ENCODE measurements at places on chromosomes 7 and 10.
A peak's percentile ranks its signal among the peaks of the same experiment; 100 is the strongest.

- DNase-seq = no peak
These were observed 43.7 kb downstream of the PPP1R3C start for GRCh38 chr10:91589015-91589657.

DNA sequence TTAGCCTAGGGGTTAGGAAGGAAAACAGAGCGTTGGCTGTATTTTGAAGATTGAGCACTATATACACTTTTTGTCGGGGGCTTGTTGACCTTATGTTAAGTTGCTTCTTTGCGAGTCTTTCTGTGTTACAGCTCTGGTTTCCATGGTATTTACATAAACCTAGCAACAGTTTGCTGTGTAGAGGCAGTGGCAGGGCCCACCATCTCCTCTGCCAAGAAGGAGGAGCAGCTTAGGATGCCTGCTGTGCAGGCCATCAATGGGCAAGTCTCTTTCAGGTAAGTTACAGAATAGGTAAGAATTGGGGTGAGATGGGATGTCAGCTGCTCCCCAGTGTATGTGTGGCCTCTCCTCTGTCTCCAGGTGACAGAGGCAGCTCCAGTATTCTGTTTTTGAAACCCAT lies 485.5 kb downstream of the LRMDA start:
- no peak for DNase-seq

DNA sequence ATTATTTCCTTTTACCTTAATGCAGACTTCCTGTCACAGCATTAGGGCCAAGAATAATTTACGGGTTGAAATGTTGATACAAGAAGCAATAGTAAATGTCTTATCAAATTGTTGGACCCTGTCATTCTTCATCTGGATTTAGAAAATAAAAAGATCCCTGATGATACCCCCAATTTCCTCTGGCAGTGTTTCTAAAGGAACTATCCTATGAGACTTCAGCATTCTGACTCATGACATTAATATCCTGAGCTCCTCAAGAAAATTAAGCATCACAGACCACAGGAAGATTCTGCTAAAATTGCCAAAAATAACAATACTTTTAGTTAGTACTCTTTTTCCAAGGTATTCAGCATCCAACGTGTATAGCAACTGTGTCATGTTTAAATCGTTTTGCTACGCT lies 490.5 kb upstream of the ANKRD30A start:
- DNase-seq = no peak

GRCh38 chr10:35334297-35334696 lies 2.0 kb upstream of the CCNY start:
- DNase-seq = no peak

- no peak for DNase-seq
These were observed 565.2 kb downstream of the TCERG1L start for GRCh38 chr10:130746311-130746710.

DNA sequence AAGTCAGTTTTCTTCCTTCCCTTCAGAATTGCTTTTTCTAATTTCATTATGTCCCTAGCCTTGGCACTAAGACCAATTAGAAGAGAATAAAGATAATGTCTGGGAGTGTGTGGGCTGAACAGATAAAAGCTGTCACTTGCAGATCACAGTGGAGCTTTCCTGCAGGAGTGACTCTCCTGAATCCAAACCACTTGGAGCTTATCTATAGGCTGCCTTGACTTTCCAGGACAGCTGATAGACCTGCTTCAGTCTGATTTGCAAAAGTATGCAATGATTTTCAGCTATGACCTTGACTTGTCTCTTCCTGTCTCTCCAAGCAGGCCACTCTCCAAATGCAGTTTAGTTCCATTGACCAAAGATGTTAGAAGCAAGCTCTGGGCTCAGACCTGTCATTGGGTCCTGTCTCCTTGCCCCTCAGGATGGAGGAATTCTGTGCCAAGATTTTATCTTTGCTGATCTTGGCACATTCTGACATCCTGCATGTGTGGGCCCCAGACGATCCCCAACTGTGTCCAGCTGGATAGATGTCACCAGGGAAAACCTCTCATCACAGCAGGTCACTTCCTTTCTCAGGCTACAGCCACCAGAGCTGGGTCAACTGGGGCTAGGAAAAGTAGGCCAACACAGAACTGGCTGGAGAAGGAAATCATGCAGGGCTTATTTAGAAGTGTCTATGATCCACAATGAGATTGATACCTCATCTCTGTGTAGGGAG lies 120.9 kb upstream of the ZNF438 start:
- peak; percentile 41 for DNase-seq

DNA sequence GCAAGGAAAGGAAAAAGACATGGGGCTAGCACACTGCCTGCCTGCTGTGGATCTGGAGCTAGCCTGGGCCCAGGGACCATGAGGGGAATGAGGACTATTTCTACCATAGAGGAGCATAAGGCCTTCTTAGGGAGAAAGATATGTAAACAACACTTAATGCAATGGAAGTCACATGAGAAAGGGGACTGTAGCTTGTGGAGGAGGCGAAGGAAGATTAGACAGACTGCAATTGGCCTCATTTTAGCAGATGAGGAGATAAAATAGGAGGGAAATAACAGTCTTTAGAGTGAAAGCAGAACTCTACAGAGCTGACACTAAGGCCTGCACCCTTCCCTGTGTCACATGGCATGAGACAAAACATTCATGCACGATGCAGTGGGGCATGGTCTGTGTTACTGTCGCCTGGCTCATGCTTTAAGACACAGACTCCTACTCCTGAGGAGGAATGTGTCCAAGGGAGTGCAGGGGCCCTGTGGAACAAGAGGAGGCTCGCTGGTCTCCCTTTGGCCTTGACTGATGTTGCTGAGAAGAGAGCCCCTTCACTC lies 829.3 kb upstream of the IGFBP3 start:
- DNase-seq = no peak

GRCh38 chr10:53786236-53786900 lies 1013.8 kb upstream of the MBL2 start:
- DNase-seq = peak; percentile 8

DNA sequence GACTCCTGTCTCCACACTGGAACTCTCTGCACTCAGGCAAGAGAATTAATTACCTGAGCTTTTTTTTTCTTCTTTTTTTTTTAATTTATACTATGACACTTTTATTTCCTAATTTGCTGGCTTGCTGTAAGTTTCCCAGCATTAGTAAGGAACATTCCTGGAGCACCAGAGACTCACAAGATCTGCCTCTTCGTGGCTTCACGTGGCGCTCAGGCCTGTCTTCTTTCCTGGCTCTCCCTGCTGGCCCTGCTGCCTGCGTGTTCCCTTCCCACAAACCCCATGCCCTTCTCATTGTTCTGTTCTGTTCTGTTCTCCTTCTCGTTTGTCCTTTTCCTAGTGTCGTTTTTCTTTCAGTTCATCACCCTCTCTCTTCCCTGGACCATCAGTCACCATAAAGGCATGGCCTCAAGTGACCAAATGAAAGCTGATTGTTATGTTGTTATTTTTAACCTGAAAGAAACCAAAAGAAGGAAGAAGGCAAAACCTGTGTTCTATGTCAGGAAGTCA lies 591.6 kb upstream of the PFKP start:
- DNase-seq = no peak

DNA sequence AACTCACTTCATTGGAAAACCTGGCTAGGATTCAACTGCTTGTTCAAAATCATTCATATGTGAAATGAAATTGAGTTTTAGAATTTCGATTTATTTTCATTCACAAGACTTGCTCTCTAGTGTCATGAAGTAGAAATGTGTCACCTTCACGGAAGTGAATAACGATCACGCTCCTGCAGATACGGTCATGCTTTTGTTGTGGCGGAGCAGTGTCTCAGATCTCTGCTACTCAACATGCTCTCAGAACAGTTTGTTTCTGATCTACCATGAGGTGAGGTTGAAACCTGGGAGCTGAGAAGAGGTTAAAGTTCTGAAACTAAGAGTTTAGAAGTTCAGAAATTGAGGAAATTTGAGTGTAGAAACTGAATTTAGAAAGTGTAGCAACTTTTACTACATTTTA lies 13.8 kb upstream of the PITRM1 start:
- no peak for DNase-seq

GRCh38 chr10:98963608-98964007 lies 272.0 kb downstream of the HPSE2 start:
- no peak for DNase-seq

- DNase-seq = no peak
These were observed 15.4 kb upstream of the MYL7 start for GRCh38 chr7:44156453-44157010.

GRCh38 chr7:121372376-121373010 lies 23.6 kb downstream of the FAM3C start:
- DNase-seq = peak; percentile 31

DNA sequence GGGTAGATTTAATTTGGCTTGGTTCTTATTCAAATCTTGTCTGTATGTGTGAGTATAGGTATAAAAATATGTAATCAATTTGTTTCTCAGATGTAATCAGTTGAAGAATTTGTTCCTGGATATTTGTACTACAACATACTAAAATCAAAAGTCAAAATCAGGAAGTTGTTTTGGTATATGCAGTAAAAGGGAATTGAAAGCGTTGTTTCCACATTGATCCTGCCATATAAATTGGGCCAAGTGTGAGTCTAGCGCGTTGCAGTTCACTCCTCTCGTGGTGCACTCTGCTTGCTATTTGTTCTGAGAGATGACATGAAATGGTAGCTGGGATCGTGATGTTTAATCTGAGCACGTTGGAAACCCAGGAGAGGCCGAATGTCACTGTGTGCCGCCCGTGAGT lies 55.9 kb downstream of the SHH start:
- DNase-seq = no peak

DNA sequence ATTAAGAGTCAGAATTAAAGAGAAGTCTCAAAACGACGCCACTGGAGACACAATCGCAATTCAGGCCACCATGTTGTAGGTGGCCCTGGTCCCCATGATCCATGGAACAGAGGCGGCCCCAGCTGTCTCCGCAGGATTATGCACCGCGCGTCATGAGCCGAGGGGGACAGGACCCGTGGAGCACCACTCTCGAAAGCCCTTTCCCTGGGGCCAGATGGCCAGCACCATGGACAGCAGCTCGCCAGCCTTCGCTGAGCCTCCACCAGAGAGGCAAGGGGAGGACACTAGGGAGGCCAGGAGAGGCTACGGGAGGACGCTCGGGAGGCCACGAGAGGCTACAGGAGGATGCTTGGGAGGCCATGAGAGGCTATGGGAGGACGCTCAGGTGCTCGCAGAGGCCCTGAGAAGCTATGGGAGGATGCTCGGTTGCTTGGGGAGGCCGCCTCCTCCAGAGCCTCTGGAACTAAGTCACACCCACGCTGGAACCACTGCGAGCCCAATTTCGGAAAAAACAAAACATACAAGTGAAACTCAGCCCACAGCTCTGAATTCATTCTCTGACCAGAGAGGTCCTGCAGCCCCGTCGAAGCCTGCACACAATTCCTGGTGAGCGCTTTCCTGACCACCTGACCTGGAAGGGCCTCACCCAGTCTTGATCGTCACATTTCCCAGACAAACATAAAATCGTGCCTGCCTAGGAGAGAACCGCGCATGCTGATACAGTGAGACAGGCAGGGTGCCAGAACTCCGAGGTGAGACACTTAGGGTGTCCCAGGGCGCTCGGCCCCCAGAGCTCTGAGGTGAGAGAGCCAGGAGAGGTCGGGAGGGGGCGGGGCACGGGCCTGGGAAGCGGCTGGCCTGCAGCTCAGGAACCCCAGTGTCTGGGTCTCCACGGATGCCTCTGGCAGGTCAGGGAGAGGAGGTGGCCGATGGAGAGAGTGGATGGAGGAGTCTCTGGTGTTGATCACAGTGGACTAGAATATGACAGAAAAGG lies 224.4 kb downstream of the PTPRN2 start:
- DNase-seq = peak; percentile 26
